ENCODE measurements at places on chromosomes 3 and 15.

GRCh38 chr3:184320104-184320445, 5.7 kb downstream of the EIF4G1 start:
- DNase-seq, result peak; percentile 94

- no peak for DNase-seq
Observed at GRCh38 chr3:190345878-190346277, 23.6 kb upstream of the CLDN1 start.

DNA sequence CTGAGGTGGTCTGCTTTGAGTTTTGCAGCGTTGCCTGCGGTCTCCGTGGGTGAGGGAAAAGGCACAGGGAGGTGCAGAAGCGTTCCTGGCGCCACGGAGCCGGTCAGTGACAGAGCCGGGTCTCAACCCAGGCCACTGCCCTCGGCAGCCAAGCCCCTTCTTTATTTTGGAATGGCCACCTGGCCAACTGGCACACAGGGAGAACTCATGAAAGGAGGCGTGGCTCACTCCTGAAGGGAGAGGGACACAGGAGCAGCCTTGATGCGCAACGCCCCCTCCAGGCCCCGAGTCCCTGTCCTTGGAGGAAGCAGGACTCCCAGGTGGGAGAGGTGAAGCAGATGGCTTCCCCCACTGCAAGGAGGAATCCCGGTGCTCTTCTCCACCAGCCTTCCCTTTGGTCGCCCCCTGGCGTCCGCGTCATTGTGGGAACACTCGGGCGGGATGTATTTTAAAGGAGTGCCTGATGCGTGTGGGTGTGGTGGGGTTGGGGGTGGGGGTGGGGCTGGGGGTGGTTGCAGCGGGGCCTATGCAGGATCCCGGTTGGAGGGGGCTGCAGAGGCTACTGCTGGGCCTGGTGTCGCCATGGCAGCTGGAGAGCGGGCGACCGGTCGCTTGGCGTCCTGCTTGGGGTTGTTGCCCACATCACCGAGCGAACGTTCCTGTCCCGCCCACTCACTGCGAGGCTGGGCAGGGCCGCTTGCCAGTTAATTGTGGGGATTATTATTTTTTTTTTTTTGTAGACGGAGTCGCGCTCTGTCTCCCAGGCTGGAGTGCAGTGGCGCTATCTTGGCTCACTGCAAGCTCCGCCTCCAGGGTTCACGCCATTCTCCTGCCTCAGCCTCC, 32.6 kb downstream of the APBA2 start:
- DNase-seq, result no peak

DNA sequence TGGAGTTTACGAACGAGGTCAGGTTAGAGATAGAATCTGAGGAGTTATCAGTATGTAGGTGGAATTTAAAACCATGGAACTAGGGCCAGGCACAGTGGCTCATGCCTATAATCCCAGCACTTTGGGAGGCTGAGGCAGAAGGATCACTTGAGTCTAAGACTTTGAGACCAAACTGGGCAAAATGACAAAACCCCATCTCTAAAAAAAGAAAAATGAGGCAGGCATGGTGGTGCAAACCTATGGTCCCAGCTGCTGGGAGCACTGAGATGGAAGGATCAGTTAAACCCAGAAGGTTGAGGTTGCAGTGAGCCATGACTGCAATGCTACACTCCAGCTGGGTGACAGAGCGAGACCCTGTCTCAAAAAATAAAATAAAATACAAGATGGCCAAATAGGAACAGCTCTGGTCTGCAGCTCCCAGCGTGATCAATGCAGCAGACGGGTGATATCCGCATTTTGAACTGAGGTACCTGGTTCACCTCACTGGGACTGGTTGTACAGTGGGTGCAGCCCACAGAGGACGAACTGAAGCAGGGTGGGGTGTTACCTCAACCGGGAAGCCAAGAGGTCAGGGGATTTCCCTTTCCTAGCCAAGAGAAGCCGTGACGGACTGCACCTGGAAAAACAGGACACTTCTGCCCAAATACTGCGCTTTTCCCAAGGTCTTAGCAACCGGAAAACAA, 33.3 kb downstream of the ZMAT3 start:
- DNase-seq, result no peak

DNA sequence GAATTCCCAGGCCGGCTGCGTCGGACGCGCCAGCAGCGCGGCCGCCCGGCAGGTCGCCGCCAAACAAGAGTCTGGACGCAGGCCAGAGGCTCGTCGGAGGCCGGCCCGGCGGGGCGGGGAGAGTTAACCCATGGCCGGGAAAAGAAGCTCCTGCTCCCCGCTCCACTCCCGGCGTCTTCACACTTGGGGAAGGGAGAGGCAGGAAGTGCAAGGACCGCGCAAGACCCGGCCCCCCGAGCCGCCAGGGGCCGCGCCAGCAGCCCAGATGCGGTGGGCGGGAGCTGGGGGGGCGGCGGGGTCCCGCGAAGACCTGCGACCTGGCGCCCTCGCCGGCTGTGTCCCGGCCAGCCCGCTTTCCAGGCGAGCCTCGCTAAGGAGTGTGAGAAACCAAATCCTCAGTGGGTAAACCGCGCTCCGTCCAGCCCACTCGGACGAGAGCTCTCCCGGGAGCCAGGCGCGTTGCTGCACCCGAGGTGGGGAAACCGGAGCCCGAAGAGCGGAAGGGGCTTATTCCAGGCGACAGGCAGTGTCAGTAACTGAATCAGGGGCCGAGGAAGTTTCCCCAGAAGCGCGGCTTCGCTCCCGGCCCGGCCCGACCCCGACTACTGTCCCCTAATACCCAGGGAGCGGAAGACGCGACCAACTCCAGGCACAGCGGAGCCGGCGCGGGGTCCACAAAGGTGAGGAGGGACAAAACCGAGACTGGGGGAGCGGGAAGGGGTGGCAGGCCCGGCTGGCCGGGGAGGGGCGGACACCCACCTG, 721 bp downstream of the ADAMTS7 start:
- peak; percentile 50 for DNase-seq

- no peak for DNase-seq
Observed at GRCh38 chr3:17149076-17149475, 264.3 kb downstream of the PLCL2 start.

DNA sequence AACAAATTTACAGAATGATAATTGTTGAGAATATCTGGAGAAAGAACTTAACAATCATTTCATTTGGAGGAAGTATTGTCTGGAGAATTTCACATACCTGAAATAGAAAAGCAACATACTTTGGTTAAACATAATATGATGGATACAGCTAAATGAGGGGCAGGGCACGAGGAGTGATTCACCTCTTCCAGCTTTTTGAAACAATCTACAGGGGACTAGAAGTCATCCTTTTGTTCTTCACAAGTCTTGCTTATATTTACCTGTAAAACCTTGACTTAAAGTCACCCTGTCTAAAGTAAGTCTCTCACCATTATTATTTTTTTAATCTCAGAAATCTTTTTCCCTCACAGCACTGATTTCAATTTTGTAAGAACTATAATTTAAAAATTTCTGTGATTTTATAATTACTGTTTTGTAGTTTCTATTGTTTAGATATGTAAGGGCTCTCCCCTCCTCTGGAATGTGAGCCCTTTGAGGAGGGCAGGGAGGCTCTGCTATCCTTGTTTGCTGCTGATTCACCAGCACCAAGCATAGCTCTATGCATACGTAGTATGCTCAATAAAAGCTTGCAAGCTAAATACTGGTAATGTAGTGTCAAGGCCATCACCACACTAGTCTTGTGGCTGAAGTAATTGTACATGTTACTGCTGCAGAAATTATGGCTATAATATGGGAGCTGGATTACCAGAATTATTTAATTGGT, 193.9 kb upstream of the THRB start:
- no peak for DNase-seq

DNA sequence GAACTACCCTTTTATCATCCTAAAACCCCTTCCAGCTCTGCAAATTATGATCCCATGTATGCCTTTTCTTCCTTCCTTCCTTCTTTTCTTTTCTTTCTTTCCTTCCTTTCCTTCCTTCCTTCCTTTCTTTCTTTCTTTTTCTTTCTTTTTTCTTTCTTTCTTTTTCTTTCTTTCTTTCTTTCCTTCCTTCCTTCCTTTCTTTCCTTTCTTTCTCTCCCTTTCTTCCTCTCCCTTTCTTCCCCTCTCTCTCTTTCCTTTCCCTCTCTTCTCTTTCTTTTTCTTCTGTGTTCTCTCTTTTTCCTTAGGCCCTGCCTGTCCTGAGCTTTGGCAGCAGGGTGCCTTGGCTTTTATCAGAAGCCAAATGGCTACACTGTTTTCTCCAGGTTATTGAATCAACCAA, 66.8 kb downstream of the IQCH start:
- DNase-seq, result no peak

DNA sequence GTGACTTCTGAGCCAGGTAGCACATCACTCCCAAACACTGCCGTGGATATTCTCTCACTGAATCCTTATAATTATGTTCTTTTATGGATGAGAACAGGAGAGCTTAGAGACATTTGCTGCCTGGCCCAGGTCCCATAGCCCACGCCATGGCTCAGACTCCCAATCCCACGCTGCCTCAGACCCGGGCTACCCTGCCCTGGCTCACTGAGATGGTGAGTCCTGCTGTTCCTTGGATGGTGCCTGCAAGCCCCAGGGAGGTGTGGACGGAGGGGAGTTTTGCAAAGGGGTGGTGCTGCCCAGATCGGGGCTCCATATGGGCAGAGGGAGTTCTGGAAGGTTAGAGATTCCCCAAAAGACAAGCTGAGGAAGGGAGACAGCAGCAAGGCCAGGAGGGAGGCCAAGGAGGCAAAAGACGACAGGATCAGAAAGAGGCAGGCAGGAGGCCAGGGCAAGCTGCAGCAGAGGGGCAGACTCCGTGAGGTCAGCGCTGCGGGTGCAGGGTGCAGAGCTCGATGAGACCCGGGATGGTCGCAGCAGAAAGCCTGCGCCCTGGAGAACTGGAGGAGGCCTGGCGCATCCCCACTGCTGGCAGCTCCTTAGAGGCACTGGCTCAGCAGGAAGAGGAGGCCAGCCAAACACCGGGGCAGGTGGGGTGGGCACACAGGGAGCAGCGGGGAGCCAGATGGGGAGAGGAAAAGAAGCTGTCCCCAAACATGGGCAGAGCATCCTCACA, 95.7 kb upstream of the ALDH1A3 start:
- no peak for DNase-seq

Data from transverse colon (tissue), 4 donors.